ENCODE measurements at places on chromosomes 1 and 21. TPM values are rescaled to one million over a fixed set of nuclear protein-coding genes. Genes with fewer than 3 reads are reported as not detected.
A peak's percentile ranks its signal among the peaks of the same experiment; 100 is the strongest.

AKT3 gene
- total RNA-seq, result 24.4 TPM

GPR25 gene
- total RNA-seq, result not detected

PYHIN1 gene
- total RNA-seq, result 0.19 TPM

KRTAP20-3 gene
- not detected for total RNA-seq

ACTA1 gene
- total RNA-seq, result 14,709 TPM

RPF1 gene
- total RNA-seq, result 34.3 TPM

SERTAD4 gene
- total RNA-seq, result 3.7 TPM

DNA sequence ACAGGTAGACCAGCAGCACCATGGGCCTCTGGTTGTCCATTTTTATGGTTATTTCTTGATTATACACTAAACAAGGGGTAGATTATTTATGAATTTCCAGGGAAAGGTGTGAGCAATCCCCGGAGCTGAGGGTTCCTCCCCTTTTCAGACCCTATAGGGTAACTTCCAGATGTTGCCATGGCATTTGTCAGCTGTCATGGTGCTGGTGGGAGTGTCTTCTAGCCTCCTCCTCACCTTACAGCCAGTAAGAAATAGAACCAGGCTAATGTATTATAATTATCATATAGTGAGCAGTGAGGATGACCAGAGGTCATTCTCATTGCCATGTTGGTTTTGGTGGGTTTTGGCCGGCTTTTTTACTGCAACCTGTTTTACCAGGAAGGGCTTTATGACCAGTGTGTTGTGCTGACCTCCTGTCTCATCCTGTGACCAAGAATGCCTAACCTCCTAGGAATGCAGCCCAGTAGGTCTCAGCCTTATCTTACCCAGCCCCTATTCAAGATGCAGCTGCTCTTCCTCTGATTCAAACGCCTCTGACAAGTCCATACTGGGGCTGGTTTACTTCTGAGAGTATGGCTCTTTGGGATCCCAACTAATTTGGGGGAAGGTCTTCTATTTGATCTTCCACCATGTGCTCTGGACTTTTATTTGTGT, 13.5 kb upstream of the TINAGL1 start:
- no peak for DNase-seq

GRCh38 chr1:90067194-90067931, 72.5 kb downstream of the ZNF326 start:
- DNase-seq, result no peak

DNA sequence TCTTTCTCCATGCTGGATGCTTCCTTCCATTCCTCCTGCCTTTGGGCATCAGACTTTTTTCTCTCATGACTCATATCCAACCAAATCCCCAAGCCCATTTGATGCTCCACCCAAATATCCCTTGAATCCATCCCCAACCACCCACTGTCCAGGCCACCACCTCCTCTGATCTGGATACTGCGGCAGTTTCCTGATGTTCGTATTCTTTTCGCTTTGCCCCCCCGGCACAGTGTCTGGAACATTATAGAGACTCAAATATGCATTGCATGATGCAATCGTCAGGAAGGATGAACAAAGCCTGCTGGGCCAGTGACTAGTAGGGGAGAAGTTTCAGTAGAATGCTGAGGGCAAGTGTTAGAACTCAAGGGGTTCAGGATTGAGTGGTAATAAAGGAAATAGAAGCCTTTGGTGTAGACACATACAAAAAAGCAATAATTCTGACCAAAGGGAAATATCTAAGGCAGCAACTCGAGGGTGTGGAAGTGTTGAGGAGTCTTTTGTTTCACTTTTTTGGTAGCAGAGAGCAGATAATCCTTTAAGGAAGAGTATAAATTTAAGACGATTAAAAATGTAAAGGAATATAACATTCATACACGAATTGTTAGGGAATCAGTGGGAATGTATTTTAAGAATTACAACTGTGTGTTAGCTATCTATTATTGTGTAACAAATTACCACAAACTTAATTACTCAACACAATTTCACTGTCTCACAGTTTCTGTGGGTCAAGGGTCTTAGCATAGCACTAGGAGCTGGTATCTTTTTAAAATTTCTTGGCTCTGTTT, 7.5 kb downstream of the S100A11 start:
- no peak for DNase-seq

DNA sequence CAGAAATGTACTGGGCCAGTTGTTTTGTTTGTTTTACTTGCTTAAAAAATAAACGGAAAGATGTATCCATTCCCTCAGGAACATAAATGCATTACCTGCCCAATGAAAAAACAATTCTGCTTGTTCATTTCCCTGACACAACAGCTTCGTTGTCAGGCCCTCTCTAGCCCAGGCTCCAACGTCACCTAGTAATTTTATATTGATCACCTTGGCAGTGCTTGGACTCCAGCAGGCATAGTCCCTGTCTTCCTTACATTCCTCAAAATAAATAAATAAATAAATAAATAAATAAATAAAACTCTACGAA, 1.2 kb downstream of the CEP170 start:
- no peak for DNase-seq

GRCh38 chr1:175067362-175068106, at the start of gene TNN:
TNN (plus strand) TSS chr1:175067833; CDS start chr1:175077419, 9,586 bp downstream.
- DNase-seq, result no peak

- no peak for DNase-seq
Observed at GRCh38 chr21:38963006-38963405, 157.3 kb downstream of the ETS2 start.

DNA sequence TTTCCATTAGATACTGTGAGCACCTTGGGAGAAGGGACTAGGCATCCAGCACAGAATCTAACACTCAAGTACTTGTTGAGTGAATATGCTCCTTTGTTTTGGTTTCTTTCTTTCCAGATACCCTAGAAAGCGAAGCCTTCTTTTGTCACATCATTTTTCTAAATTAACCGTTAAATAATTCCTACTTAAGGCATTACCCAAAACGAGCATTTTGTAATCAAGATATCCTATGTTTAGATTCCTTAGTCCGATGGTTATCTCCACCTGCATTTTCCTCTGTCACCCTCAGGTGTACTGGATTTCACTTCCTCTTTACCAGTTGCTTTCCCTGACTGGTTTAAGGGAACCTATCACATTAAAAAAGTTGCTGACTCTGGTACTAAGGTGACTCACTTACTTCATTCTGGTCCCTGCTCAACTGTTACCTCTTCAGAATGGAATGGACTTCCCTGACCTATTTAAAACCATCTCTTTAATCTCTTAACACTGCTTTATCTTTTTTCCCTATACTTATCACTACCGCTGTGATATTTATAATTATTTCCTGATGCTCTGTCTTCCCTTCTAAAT, 3.2 kb downstream of the B3GALNT2 start:
- DNase-seq, result no peak

DNA sequence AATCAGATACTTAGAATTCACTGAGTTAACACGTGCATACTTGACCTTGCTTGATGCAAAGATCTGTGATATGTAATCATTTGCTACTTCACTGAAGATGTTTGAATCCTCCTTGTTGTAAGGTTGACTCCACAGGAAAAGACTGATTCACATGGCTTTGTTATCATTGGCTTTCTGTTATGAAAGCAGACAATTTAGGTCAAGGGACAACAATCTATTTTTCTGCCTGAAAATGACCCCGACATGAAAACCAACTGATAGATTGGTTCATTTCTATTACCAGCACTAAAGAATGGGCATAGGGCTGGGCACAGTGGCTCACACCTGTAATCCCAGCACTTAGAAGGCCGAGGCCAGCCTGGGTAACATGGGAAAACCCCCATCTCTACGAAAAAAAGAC, 546.9 kb downstream of the SMYD3 start:
- no peak for DNase-seq

- DNase-seq, result no peak
Observed at GRCh38 chr1:94514095-94514727, 27.3 kb downstream of the F3 start.

- DNase-seq, result no peak
Observed at GRCh38 chr1:33275195-33275594, 18.9 kb downstream of the ZNF362 start.

- DNase-seq, result peak; percentile 94
Observed at GRCh38 chr1:12153181-12153785, 13.5 kb upstream of the TNFRSF1B start.

GRCh38 chr1:182570611-182570970, 18.5 kb downstream of the RNASEL start:
- DNase-seq, result no peak

GRCh38 chr1:181479137-181479745, 4.1 kb upstream of the CACNA1E start:
- no peak for DNase-seq

DNA sequence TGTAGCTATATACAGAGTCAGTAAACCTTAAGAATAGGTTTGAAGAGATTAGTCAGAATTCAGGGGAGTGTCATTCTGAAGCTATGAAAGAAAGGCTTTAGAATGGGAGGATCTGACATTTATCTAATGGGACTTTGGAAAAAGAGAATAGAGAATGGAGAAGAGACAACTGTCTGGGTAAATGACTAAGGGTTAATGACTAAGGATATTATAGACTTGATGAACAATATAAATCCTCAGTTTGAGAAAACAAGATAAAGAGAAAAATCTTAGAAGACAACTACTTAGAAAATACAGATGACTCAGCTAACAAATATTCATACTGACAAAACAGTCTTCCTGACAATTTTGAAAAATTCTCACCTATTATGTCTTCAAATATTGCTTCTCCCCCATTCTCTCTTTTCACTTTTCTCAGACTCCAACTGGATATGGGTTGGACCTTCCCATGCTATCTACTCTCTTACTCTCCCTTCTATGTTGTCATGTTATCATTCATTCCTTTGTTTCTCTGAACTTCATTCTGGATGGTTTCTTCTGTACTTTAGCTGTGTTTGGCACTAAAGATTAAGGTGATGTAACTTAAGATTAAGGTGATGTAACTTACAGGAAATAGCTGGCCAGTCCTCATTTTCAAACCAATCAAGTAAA, 20.4 kb downstream of the SLC16A1 start:
- DNase-seq, result no peak

DNA sequence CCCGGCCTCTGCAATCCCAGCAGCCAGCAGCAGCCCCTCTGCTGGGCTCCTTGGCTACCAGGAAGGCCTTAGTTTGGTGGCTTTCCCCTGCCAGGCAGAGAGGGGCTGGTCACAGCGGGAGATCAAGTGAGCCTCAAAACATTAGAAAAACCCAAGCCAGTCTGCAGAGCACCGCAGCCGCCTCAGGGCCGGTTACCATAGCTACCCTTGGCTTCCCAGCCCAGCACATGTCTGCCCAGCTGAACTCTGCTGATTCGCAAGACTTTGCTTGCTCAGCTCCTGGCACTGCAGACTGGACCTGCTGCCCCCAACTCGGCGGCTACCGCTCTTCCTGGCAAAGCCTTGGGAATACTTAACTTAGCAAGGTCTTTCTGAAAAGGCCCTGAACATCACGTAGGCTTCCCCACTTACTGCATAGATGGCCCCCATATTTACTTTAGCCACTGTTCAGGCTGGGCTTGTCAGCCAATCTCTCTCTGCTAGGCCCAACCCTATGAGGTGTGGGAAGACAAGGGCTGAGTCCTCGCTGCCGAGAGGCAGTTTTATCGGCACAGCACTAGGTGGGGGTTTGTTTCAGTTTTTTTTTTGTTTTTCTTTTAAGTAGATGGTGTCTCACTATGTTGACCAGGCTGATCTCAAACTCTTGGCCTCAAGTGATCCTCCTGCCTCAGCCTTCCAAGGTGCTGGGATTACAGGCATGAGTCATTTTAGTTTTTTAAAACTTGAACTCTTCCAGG, 28.6 kb upstream of the PLEKHG5 start:
- no peak for DNase-seq

- no peak for DNase-seq
Observed at GRCh38 chr21:42669041-42669440, 15.6 kb downstream of the PDE9A start.

DNA sequence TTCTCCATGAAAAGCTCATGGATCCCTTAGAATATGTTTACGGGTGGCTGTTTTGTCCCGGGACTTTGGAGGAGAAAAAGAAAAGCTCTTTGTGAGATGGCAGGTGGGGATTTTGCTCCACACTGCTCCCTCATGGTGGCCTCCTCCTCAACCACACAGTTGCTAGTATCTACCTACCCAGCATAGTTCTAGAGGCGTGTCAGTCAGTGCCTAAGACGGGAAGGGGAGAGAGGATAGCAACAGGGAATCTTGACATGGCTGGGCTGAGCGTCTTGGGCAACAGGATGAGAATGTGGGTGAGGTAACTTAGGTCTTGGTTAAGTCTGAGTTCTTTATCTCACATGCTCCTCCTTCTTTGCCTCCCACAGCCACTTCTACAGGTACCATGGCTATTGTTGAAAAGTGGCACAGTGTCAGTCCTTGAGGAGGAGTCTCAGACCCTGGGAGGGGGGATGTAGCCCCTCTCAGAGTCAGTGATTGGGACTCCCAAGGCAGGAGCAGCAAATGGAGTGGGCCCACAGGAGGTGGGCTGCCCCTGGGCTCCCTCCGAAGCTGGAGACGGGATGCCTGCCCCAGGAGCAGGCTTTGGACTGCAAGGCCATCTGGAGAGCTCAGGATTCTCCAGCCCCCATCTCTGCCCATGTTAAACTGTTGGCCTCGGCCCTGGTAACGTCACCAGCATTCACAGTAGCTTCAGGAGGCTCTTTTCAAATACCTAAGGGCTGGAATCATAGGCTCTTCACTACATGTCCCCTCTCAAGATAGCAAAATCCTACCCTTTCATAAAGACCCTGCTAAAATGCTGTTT, 75.4 kb downstream of the TENT5C start:
- DNase-seq, result no peak

- no peak for DNase-seq
Observed at GRCh38 chr21:33811167-33812010, 104.2 kb downstream of the ATP5PO start.

DNA sequence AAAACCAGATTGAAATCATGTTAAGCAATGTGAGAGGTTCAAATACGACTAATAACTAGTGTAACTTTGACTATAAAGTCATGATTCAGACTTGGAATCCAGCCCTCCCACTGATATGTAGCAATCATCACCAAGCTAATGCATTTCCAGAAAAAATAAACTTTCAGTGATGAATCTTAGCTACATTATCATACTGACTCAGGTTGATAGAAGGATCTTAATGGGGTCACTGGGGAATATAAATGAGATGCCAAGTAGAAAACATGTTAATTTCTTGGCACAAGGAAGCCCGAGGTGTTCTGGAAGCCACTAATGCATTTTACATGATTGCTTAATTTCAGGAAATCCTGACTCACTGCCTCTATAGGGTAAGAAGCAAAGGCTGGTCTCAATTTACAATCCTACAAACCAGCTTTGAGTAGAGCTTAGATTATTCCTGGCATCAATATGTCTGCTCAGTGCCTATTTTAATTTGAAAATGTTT, 67.7 kb downstream of the SELENOF start:
- no peak for DNase-seq

DNA sequence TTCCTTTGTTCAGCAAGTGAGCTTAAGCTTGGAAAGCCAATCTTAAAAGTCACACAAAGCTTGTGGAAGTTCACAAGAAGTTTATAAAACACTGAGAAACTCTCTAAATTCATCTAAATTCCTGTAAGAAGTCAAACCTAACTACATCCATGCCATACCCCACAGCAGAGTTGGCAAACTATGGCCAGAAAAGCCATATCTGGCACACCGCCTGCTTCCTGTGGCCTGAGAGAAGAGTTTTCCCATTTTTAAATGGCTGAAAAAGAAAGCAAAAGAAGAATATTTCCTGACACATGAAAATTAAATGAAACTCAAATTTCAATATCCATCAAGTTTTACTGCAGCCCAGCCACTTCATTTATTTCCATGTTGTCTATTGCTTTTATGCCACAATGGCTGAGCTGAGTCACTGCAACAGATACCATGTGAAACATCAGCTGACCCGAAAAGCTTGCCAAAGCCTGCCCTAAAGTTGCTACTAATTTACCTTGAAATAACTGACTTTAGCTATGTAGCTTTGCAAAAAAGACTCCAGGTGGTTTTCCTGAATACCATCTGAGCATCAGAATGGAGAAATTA, 237.1 kb downstream of the SLC45A1 start:
- no peak for DNase-seq

- no peak for DNase-seq
Observed at GRCh38 chr1:51410568-51411460, 80.5 kb upstream of the TTC39A start.
